ENCODE measurements at places on chromosomes 5 and 9.
A peak's percentile ranks its signal among the peaks of the same experiment; 100 is the strongest.

DNA sequence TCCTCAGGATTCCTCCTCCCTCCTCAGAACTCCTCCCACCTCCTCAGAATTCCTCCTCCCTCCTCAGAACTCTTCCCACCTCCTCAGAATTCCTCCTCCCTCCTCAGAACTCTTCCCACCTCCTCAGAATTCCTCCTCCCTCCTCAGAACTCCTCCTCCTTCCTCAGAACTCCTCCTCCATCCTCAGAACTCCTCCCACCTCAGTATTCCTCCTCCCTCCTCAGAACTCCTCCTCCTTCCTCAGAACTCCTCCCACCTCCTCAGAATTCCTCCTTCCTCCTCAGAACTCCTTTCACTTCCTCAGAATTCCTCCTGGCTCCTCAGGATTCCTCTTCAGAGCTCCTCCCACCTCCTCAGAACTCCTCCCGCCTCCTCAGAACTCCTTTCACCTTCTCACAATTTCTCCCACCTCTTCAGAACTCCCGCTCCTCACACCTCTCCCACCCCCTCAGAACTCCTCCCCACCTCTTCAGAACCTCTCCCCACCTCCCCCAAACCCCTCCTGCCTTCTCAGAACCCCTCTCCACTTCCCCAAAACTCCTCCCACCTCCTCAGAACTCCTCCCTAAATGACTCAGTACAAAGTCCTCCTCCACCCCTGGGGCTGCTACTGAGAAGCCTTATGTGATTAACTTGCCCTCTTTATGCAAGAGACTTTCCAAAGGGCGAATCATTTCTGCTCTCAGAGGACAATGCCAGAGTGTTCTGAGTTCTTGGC is 23.2 kb downstream of the SLC46A2 start:
- DNase-seq: no peak

- no peak for DNase-seq
Measured at GRCh38 chr5:96226941-96227552, 206.0 kb downstream of the PCSK1 start.

DNA sequence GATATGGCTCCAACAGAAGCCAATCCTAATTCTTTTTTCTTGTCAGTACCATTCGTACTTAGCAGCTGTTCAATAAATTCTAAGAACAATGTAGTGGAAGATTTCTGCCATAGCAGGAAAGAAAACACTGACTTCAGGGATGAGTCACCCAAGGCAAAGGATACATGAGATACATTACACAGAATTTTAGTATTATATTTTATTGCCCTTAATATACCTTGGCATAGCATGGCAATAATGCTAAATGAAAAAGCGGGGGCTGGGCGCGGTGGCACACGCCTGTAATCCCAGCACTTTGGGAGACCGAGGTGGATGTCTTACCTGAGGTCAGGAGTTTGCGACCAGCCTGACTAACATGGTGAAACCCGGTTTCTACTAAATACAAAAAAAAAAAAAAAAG is 619.1 kb upstream of the DAB2 start:
- no peak for DNase-seq

- DNase-seq: no peak
Measured at GRCh38 chr5:115531380-115531779, 13.2 kb downstream of the FEM1C start.

DNA sequence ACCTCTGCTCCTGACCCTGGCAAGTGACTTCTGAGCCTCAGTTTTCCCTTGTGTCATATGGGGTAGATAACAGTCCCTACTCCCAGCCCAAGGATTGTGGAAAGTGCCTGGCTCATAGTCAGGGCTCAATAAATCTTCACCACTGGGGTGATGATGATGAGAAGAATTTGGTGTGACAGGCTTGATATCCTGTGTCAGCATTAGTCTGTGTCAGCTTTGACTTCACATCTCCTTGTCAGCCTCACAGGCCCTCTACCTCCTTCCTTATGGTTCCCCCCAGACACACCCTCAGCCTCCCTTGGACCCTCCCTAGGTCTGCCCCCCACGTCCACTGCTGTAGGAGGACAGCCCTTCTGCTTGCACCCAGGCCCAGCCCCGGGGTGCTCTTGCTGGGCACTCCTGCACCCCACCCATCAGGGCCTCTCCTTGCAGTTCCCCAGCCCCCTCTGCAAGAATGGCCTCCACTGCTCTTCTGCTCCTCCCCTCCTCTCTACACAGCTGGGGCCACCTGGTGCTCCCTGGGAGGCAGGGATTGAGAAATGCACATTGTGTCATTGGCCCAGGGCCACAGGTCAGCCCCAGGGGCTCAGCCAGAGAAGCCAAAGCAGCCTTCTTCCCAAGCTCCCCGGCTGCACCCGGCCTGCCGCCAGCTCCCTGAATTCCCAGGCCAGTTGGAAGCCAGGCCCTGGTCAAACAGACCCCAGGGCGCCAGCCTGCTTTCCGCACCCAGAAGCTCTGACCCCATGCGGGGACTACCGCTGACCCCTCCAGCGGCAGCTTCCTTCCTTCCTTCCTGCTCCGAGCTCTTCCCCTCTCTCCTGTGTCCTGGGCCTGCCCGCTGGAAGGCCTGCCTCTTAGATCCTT is 7.7 kb downstream of the FGFR4 start:
- no peak for DNase-seq

GRCh38 chr5:108345541-108346171 is 36.2 kb downstream of the FBXL17 start:
- no peak for DNase-seq

DNA sequence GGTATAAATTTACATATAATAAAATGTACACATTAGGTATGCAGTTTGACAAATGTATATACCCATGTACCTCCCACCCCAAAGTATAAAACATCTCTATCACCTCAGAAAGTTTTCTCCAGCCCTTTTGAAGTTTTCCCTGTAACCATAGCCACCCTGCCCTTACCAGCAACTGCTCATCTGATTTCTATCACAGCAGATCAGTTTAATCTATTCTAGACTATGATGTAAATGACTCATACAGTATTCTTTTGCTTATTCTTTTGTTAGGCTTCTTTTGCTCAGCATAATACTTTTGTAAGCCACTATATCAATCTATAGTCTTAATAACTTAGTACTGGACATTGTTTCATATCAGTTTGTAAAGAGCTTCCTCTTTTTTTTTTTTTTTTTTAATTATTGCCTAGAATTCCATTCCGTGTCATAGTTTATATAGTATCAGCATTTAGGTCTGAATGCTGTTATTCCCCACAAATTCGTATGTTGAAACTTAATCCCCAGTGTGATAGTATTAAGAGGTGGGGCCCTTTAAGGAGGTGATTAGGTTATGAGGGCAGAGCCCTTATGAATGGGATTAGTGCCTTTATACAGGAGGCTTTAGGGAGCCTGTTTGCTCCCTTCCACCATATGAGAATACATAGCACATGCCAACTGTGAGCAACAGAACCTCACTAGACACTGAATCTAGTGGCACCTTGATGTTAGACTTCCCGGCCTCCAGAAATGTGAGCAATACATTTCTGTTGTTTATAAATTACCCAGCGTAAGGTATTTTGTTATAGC is 20.3 kb downstream of the MELK start:
- DNase-seq: no peak

DNA sequence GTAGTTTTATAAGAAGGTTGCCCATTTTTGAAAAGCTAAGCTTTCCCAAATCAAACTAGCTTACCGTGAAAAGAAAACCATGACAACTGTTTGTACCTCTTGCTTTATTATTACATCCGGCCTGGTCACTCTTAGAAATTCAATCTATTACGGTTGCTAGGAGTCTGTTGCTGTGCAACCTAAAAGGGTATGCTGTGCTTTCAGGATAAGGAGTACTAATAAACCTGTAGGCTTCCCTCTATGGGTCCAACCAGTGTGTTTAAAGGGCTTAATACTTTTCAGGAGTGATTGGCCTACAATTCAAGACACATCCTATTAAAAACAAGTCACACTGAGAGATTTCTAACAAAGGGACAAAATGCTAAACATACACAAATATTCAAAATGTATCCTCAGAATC is 27.1 kb downstream of the RFX3 start:
- DNase-seq: no peak

DNA sequence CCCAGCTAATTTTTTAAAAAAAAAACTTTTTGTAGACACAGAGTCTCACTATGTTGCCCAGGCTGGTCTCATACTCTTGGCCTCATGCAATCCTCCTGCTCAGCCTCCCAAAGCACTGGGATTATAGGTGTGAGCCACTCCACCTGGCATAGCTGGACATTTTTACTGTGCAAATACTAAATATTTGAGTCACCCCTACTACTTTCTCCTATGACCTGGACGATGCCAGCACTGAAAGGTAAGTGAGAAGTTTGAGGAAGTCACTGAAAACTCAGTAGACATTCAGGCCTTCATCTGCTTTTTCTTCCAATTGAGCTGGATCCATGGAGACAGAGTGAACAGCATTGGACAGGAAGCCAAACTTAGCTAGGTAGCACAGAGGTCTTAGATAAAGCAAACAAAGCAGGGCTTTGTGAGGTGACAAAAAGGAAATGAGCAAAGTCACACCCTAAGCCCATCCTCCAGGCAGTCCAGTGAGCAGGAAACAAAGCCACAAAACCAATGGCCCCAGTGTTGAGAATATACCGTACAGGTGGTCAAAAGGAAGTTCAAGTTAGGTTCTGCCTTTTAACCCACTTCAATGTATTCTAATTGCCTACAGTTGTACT is 192.6 kb upstream of the RASA1 start:
- DNase-seq: peak; percentile 23

GRCh38 chr5:7851617-7852289 is 820 bp upstream of the CFAP90 start:
- DNase-seq: no peak

DNA sequence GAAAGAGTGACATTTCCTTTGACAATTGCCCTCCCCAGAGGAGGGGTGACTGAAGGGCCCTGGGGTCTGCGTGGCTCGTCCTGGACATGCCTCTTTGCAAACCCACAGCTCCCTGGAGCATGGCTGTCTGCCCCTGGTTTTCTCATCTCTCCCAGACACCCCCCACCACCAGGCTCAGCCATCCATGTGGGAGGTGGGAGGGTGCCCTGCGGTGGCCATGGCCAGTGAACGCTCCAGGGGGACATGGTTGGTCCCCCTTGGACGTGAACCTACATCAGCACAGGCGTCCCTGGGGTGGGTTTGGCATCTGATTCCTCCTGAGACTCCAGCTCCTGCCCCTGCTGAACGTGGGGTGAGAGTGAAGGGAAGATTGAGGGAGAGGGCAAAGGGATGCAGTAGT is 67.7 kb upstream of the LMX1B start:
- no peak for DNase-seq

DNA sequence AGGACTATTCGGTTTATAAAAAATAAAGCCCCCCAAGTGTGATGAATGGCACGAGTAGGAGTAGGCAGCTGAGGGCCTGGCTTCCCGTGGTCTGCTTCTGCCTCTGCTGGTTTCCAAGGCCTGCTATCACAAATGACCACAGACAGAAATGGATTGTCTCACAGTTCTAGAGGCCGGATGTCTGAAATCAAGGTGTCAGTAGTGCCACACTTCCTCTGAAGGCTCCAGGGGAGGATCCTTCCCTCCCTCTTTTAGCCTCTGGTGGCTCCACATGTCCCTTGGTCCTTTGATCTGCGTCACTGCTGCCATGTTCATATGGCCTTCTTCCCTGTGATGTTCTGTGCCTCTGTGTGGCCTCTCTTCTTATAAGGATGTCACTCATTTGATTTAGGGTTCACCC is 15.1 kb downstream of the PRKACG start:
- no peak for DNase-seq

DNA sequence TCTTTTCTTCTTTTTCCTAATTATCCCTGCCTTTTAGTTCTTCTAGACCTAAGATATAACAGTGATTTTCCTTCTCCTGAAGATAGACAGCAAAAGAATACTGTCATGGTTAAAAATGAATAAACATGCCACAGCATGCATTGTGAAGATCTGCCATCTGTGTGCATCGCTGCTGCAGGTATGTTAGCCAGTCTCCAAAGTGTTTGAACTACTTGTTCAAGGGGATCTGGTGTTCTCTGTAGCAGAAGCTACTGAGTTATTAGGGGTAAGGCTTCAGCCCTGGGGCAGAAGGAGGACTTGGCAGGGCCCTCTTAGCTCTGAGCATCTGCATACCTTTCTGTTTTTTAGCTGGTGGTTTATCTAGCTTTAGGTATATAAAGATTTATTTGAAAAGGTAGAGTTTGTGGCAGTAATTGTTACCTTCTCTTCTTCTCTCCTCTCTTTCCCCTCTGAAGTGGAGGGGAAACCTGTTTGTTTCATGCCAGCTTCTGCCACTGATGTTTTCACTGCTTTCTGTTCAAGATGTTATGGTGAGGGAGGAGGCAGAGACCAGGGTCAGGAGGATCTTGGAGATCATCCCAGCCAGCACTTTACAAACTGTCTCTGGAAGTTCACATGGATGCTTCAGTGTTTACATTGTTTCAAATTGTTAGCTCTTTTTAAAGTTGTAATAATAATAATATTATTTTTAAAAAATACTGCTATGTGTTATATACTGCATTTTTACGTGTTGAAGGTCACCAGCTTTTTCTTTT is 25.2 kb downstream of the GALNT10 start:
- no peak for DNase-seq

DNA sequence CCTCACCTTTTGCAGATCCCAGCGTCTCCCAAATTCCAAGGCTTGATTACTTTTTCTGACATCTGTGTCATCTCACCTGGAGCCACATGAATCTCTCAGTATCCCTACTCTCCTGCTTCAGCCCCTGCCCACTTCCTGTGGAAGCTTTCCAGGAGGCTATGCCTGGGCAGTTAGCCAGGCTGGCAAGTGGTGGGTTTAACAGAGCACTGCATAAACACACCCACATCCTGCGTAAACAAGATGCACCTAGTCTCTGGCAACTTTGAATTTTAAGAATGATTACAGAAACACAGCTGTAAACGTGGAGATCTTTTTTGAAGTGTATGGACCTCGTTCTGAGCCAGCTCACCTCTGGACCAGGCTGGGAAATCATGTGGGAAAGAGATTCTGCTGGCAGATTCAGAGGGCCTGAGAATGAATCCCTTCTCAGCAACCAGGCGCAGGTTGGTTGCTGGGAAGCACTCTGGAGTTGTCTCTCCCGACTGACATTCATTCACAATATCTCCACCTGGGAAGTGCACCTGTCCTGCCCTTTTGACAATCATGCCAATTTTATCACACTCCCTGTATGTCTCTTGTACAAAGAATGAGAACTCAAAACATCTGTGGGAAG is 55.7 kb upstream of the FANCC start:
- DNase-seq: no peak

- no peak for DNase-seq
Measured at GRCh38 chr5:32461441-32462120, 17.0 kb upstream of the ZFR start.

- no peak for DNase-seq
Measured at GRCh38 chr5:96687812-96688453, 25.8 kb downstream of the CAST start.

DNA sequence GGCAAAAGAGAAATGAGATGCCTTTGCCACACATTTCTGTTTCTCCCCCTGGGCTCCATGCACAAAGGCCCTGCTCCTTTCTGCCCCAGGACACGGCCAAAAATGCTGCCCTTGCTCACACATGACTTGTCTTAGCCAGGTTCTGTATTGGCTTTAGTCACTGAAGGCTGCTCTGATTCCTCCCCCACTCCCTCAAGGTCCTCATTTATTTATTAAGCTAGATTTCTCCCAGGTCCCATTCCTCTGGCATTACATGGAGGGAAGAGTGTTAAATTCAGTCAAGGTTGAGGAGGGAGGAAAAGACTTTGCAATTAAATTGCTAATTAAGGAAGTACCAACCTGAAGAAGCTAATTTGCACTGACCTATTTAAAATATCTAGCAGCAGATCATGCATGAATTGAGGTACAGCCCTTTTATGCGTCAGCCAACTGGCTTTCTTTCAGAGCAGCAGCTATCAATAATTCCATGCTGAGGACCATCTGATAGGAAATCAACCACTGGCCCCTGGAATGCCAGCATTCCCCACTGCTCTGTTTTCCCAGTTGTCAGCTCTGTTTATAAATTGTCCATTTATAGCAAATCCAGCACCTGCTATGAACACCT is 81.2 kb upstream of the MAP3K1 start:
- DNase-seq: no peak
